Stromal cell of bone marrow (primary cell): ENCODE measurements at places on chromosomes 1 and 21.

- no peak for DNase-seq
Measured at GRCh38 chr1:19088717-19089442, 121.2 kb downstream of the UBR4 start.

DNA sequence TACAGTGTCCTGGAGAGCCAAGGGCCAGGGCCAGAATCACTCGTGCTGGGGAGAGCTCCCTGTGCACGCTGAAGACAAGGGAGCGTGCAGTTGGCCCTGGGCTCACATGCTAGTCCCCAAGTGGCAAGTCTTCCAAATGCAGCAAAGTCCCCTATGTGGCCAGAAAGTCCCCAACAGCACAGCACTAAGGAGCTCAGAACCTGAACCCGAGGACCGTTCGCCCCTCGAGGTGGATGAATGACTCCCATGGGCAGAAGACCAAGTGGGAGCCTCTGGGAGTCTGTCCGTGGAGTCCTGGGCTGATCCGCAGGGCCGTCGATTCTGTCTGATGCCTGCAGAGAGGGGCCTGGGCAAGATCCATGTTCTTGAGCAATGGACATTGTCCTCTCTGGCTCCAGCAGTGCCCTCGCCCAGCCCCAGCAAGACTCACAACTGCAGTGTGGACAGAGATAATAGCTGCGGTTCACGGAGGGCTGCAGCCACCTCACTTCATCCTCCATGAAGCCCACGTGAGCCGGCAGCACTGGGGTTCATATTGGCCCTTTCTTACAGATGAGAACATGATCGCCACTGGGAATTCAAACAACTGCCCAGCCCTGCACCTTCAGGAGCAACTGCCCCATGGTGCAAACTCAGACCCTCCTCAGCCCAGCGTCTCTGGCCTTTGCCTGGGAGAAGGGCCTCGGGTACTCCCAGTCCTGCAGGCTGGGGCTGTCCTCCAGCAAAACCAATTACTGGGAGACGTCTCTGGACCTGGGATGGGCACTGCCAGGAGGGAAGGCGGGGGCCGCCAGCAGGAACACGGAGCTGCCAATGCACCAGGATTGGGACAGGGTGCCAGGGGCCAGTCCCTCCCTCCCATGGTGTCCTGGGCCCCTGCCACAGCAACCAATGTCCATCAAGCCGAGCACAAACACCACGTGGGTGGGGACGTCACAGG, 243.7 kb downstream of the NPHP4 start:
- DNase-seq, result no peak

- no peak for DNase-seq
Measured at GRCh38 chr1:166391279-166392066, 224.7 kb upstream of the FAM78B start.

- DNase-seq, result peak; percentile 38
Measured at GRCh38 chr1:71667216-71667615, 586.4 kb upstream of the ZRANB2 start.
